Effector memory CD8-positive, alpha-beta T cell (primary cell): ENCODE measurements at places on chromosomes 13 and 19.

GRCh38 chr13:30125422-30126073, 181.8 kb downstream of the KATNAL1 start:
- DNase-seq: no peak
- H3K27me3 ChIP-seq: no peaks in the 10 kb centered on the region
- peaks cover 3% of the 10 kb centered on the region for H3K36me3 ChIP-seq
- no peak overlapping the region for H3K4me3 ChIP-seq
- H3K4me1 ChIP-seq: peaks cover 27% of the 10 kb centered on the region

- no peak overlapping the region for H3K4me3 ChIP-seq
- no peaks in the 10 kb centered on the region for H3K27me3 ChIP-seq
- DNase-seq: no peak
- H3K4me1 ChIP-seq: peaks cover 1% of the 10 kb centered on the region
- H3K27ac ChIP-seq: no peak overlapping the region
Measured at GRCh38 chr19:46813839-46814358, 25.5 kb upstream of the SLC1A5 start.

DNA sequence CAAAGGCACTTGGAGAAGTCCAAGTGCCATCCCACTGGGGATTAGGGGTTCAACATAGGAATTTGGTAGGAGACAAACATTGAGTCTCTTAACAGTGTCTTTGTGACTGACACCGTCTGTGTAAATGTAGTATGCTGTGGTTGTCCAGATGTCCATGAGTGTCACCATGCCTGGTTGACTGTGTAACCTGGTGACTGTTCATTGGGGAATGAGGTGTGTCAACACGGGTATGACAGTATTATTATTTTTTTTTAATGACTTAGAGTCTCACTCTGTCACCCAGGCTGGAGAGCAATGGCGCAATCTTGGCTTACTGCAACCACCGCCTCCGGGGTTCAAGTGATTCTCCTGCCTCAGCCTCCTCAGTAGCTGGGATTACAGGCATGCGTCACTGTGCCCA, 16.2 kb downstream of the PKN1 start:
- H3K27me3 ChIP-seq: no peaks in the 10 kb centered on the region
- peaks cover 98% of the 10 kb centered on the region for H3K36me3 ChIP-seq
- DNase-seq: no peak
- no peak overlapping the region for H3K4me3 ChIP-seq
- peaks cover 14% of the 10 kb centered on the region for H3K4me1 ChIP-seq

DNA sequence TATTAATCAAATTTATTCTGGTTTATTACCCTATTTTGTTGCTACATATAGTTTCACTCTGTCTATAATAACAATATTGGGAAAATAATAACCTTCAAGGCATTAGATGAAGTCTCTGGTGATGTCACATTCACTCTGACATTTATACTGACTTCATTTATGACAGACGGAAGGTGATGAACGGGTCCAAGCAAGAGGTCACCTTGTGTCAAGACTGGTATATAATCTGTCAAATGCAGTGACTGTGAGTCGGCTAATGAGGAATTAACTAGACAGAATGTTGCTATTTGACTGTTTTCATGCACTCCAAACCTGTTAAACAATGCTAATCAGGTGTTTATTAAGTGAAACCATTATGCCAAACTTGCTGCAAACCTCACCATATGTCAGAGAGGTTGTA, 800.5 kb upstream of the KLHL1 start:
- no peak for DNase-seq
- no peaks in the 10 kb centered on the region for H3K4me1 ChIP-seq
- H3K4me3 ChIP-seq: no peak overlapping the region
- H3K27ac ChIP-seq: no peak overlapping the region
- H3K27me3 ChIP-seq: no peaks in the 10 kb centered on the region

GRCh38 chr13:40158218-40158617, 502.8 kb downstream of the COG6 start:
- H3K4me1 ChIP-seq: peaks cover 3% of the 10 kb centered on the region
- no peak overlapping the region for H3K27ac ChIP-seq
- no peak for DNase-seq

DNA sequence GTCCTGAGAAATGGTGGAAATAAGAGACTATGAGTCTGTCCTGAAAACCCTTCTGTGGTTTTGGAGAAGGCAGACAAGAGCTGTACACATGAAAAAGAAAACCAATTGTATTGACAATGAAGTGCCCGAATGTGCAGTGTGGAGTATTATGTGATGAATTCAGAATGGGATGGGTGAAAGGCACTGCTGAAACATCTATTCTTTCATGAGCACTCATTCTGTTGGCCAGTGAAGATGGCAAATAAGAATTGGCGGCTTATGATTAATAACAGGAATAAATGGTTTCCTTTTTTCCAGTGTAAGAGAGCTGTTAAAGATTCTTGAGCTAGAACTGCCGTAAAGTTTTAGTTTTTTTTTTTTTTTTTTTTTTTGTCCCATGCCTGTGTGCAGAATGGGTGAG, 5.7 kb downstream of the POLR1D start:
- no peaks in the 10 kb centered on the region for H3K27me3 ChIP-seq
- H3K27ac ChIP-seq: peak overlapping the region; percentile 27
- no peak for DNase-seq
- peaks cover 19% of the 10 kb centered on the region for H3K36me3 ChIP-seq
- H3K4me3 ChIP-seq: no peak overlapping the region

GRCh38 chr13:30107521-30108136, 199.7 kb downstream of the KATNAL1 start:
- peaks cover 2% of the 10 kb centered on the region for H3K27me3 ChIP-seq
- no peak overlapping the region for H3K27ac ChIP-seq
- DNase-seq: no peak
- peaks cover 5% of the 10 kb centered on the region for H3K36me3 ChIP-seq
- H3K4me3 ChIP-seq: no peak overlapping the region

- H3K4me1 ChIP-seq: no peaks in the 10 kb centered on the region
- H3K27me3 ChIP-seq: no peaks in the 10 kb centered on the region
- H3K27ac ChIP-seq: no peak overlapping the region
- no peak for DNase-seq
- peaks cover 3% of the 10 kb centered on the region for H3K36me3 ChIP-seq
Measured at GRCh38 chr13:109652531-109652930, 133.9 kb downstream of the IRS2 start.

DNA sequence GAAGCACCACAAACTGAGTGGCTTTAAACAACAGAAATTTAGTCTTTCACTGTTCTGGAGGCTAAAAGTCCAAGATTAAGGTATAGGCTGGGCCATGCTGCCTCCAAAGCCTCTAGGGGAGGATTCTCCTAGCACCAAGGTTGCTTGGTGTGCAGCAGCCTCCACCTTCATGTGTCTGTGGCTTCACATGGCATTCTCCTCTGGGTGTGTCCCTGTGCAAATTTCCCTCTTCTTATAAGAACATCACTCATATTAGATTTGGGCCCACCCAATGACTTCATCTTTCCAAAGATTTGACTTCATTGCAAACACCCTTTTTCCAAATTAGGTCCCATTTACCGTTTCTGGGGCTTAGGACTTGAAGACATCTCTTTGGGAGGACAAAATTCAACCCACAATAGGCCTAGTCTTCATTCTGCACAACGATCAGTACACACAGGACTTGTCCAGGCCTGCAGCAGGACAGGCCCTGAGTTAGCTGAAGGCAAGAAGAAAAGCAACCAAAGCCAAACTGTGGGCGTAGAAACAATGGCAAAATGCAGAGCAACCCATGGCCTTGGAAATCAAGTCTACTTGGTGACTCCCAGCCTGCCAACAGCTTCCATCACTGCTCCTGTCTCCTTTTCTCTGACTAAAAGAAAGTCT, 521.2 kb upstream of the NBEA start:
- no peaks in the 10 kb centered on the region for H3K27me3 ChIP-seq
- no peaks in the 10 kb centered on the region for H3K36me3 ChIP-seq
- H3K27ac ChIP-seq: no peak overlapping the region
- H3K4me3 ChIP-seq: no peak overlapping the region
- no peaks in the 10 kb centered on the region for H3K4me1 ChIP-seq

GRCh38 chr19:7415163-7415856, 66.6 kb downstream of the ARHGEF18 start:
- no peaks in the 10 kb centered on the region for H3K27me3 ChIP-seq
- DNase-seq: no peak
- H3K36me3 ChIP-seq: peaks cover 34% of the 10 kb centered on the region
- peak overlapping the region; percentile 60 for H3K27ac ChIP-seq
- no peak overlapping the region for H3K4me3 ChIP-seq

GRCh38 chr13:76293751-76294150, 592.5 kb downstream of the KCTD12 start:
- H3K4me1 ChIP-seq: no peaks in the 10 kb centered on the region
- H3K27me3 ChIP-seq: no peaks in the 10 kb centered on the region

GRCh38 chr13:35480346-35480745, 3.9 kb upstream of the MAB21L1 start:
- H3K27me3 ChIP-seq: peaks cover 37% of the 10 kb centered on the region
- DNase-seq: no peak
- H3K4me1 ChIP-seq: peaks cover 10% of the 10 kb centered on the region
- H3K27ac ChIP-seq: no peak overlapping the region

DNA sequence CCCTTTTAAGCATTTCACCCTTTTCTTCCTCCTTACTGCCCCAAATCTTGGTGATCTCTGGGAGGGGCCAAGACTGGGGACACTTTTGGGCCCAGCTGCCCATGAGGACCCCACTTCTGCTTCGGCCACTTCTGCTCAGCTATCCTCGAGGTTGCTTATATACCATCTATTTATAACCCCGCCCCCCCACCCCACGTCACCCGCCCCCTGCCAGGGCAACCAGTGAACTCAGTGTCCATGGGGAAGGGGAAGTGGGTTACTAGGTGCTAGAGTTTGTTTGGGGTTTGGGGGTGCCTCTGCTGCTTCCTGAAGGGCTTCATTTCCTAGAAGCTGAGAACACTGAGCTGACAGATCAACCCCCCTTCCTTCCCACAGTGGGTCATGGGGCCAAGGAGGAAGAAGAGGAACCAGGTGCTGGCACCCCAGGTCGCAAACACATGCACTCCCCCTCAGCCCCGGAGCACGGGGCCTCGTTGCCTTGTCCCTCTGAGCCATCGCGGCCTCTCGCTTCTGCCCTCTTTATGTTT, 6.1 kb upstream of the ADGRE5 start:
- peak overlapping the region; percentile 98 for H3K27ac ChIP-seq
- H3K27me3 ChIP-seq: no peaks in the 10 kb centered on the region
- H3K4me3 ChIP-seq: peak overlapping the region; percentile 77
- peaks cover 49% of the 10 kb centered on the region for H3K4me1 ChIP-seq

DNA sequence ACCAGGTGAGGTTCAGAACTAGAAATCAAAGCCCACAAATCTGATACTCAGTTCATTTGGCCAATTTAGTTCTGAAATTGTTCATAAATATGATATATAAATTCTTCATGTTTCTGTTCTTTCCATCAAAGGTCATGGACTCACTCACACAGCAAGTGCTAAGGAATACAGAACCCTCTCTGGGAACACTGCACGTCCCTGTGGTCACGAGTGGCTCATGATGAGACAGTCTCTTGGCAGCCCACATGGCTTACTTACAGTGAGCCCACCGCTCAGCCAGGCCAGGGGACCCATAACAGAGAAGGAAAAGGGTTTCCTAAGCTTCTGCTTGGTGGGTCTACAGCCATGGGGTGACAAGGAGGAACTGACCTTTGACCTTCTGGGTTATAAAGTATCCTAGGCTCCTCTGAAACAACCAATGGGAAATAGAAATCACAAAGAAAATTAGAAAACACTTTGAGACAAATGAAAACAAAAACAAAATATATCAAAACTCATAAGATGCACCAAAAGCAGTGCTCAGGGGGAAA, 67.4 kb downstream of the CDADC1 start:
- no peaks in the 10 kb centered on the region for H3K36me3 ChIP-seq
- no peak overlapping the region for H3K4me3 ChIP-seq
- no peak for DNase-seq
- H3K27me3 ChIP-seq: no peaks in the 10 kb centered on the region
- H3K4me1 ChIP-seq: no peaks in the 10 kb centered on the region

DNA sequence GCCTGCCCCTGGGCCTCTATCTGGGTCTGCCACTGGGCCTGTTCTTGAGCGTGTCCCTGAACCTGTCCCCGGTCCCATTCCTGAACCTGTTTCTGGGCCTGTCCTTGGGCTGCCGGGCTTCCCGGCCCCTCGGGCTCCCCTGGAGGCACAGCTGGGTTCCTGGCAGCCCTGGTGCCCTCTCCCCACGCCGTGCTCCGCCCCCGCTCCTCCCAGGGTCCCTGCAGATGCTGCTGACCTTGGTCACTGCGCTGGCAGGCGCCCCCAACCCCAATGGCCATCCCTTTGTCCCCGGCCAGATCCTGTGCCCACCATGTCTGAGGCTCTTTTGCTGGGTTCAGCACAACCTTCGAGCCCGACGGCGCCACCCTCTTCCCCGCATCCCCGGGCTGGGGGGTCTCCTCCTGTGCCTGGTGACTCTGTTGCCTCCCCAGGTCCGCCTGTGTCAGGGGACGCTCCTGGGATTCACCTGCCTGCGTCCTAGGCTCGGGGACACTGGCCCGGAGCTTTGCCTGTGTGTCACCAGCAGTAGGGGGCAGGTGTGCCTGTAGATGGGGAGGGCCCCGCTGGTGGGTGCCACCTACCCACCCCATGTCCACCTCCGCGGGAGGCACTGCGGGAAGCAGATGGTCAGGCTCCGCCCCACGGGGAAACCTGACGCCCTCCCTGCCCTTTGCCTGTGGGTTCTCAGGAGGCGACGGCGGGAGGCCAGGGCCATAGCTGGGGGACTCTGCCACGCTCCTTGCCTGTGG, 41.0 kb upstream of the GRTP1 start:
- no peak overlapping the region for H3K4me3 ChIP-seq
- no peaks in the 10 kb centered on the region for H3K4me1 ChIP-seq
- peaks cover 58% of the 10 kb centered on the region for H3K27me3 ChIP-seq

- no peaks in the 10 kb centered on the region for H3K36me3 ChIP-seq
Measured at GRCh38 chr13:32023698-32024097, 7.9 kb upstream of the FRY start.

DNA sequence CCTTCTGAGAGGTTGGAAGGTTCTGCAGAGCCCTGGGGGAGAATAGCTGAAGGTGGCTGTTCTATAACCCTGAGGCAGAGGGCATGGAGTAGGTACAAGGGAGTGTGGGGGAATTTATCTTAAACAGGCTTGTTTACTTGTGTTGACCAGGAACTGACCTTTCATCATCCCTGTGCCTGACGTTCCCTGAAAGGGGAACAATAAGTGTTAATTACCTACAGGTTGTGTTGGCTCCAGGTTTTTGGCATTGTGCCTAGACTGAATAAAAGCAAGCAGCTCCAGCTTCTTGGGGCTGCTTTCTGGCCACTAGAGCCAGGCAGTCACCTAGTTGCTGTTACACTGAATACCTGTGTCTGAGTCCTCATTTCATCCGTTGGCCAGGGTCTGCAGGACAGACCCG, 60.0 kb downstream of the ZNF627 start:
- H3K27ac ChIP-seq: no peak overlapping the region
- H3K4me3 ChIP-seq: no peak overlapping the region
- no peaks in the 10 kb centered on the region for H3K36me3 ChIP-seq
- H3K4me1 ChIP-seq: no peaks in the 10 kb centered on the region

- H3K27me3 ChIP-seq: no peaks in the 10 kb centered on the region
- peaks cover 44% of the 10 kb centered on the region for H3K36me3 ChIP-seq
Measured at GRCh38 chr19:3503036-3503572, 2.6 kb upstream of the DOHH start.

GRCh38 chr13:79933389-79933788, 407.5 kb downstream of the SPRY2 start:
- H3K4me3 ChIP-seq: no peak overlapping the region
- H3K27ac ChIP-seq: no peak overlapping the region
- no peaks in the 10 kb centered on the region for H3K4me1 ChIP-seq
- peaks cover 3% of the 10 kb centered on the region for H3K36me3 ChIP-seq
- no peak for DNase-seq

GRCh38 chr13:41995946-41996345, 35.0 kb upstream of the VWA8 start:
- no peaks in the 10 kb centered on the region for H3K36me3 ChIP-seq
- no peak for DNase-seq
- H3K27me3 ChIP-seq: peaks cover 19% of the 10 kb centered on the region
- no peaks in the 10 kb centered on the region for H3K4me1 ChIP-seq
